ENCODE measurements at places on chromosomes 2 and 18.

DNA sequence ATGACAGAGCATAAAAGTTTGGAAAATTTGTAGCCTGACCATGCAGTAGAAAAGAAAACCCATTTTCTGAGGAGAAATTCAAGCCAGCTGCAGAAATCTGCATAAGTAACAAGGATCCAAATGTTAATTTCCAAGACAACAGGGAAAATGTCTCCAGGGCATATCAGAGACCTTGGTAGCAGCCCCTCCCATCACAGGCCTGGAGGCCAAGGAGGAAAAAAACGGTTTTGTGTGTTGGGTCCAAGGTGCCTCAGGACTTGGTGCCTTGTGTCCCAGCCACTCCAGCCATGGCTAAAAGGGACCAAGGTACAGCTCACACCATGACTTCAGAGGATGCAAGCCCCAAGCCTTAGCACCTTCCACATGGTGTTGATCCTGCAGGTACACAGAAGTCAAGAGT, 324.4 kb downstream of the ETAA1 start:
- DNase-seq = no peak

GRCh38 chr2:47561371-47561770, 158.4 kb downstream of the MSH2 start:
- DNase-seq = no peak

DNA sequence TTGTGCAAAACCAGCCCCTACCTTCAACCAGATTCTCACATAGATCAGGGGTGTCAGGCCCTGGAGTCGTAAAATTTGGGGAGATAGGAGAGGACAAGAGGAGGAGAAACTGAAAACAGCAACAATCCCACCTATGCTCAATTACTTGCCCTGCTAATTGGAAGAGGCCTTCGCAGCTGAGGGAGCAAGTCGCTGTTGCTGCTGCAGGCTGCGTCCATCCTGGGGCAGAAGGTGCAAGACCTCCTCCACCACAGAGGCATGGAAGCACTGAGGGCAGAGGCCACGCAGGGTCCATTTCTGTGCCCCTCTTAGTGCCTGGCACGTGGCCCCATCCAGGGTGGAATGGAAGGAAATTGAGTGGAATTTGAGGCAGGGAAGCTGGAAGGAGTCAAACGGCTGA, 36.5 kb downstream of the CNGA3 start:
- DNase-seq = no peak

DNA sequence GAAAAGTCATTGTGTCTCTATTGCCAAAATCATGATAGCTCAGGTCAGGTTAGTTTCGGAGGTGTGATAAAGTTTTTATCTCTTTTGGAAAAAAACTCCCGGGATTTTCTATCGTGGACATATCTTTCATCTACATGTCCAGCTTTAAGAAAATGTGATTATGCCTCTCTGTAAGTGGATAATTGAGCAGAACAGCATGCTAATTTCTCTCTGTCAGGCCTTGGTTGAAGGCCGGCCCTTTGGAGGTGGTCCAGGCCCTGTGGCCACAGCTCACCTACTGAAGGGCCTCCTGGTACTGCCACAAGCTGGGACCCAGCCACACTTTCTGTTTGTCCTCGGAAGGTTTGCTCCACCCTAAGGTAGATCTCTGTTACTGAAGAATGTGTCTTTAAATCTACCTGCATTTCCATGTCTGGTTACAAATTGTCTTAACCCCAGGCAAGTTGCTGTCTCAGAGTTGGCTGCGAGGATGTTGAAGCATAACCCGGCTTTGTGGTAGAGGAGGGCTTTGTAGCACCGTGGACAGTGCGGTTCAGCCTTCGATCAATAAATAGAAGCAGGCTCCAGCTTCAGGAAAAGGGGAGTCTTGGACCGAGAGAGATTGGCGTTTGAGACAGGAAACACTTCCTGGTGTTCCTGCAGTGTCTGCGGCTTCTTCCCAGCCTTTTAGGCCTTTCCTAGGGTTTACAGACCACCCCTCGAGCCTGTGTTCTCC, 25.5 kb downstream of the TCF7L1 start:
- no peak for DNase-seq

DNA sequence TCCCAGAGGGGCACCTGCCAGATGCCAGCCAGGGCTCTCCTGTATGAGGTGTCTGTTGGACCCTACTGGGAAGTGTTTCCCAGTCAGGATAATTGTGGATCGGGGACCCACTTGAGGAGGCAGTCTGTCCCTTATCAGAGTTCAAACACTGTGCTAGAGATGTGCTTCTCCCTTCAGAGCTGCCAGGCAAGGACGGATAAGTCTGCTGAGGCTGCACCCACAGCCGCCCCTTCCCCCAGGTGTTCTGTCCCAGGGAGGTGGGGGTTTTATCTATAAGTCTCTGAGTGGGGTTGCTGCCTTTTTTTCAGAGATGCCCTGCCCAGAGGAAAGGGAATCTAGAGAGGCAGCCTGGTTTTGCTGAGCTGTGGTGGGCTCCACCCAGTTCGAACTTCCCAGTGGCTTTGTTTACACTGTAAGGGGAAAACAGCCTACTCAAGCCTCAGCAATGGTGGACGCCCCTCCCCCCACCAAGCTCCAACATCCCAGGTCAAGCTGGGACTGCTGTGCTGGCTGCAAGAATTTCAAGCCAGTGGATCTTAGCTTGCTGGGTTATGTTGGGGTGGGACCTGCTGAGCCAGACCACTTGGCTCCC, 324.0 kb upstream of the SETBP1 start:
- DNase-seq = no peak

GRCh38 chr2:25664965-25665307, 8.4 kb downstream of the DTNB start:
- DNase-seq = no peak

- DNase-seq = no peak
These were observed 7.2 kb upstream of the ABCB11 start for GRCh38 chr2:169038338-169038757.

GRCh38 chr2:196544906-196545433, 94.5 kb upstream of the CCDC150 start:
- DNase-seq = no peak

GRCh38 chr2:98548920-98549818, 59.1 kb downstream of the COA5 start:
- no peak for DNase-seq

GRCh38 chr2:45124456-45124855, 115.2 kb upstream of the SIX2 start:
- DNase-seq = no peak

GRCh38 chr2:62180975-62181374, 14.9 kb upstream of the B3GNT2 start:
- no peak for DNase-seq

DNA sequence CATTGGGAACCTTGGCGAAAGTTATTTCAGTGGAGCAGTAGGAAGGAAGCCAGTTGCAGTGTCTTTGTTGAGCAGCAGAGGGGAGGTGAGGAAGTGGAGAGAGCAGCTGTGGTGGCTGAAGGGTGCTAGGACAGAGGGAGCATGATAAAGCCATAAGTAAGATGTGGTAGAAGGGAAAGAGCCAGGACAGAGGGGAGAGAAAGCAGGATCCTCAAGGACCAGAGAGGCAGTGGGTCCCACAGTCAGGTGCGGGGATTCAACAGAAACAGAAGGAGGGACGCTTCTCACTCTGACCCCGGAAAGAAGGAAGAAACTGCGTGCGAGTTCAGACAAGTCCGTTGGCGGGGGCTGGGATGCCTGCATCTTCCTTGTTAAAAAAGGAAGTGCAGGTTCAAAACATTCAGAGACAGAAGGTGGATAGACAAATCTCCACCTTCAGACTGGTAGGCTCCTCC, at the start of gene CXCR2:
Gene CXCR2 (plus strand): TSS at position 403 of the 455 bp plus-strand sequence. CDS start 8,774 bp downstream, outside the sequence.
- DNase-seq = no peak

DNA sequence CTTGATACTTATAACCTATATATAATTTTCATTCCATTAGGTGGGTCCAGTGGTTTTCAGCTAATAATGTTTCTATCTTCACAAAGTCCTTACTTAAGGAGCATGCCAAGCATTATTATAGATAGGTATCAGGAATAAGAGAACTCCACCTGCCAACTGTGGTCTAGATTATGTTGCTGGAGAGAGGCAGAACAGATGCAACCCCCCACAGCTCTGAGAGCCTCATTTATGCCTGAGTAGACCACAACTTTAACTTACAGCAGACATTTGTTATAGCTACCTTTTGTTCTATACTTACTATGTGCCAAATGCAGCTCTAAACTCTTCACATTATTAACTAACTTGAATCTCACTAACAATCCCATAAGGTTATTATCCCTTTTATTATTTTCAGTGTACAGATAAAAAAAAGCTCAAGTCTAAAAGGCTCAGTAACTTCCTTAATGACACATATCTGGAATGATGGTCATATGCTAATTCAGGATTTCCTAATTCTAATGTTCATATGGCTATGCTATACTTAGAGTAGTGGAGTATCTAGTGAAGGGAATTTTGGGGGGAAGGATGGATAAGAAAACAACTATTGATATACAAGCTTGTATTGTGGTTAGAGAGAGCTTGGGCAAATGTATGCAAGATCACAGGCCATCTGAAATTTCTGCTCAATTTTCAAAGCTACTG, 119.1 kb upstream of the RND3 start:
- no peak for DNase-seq

DNA sequence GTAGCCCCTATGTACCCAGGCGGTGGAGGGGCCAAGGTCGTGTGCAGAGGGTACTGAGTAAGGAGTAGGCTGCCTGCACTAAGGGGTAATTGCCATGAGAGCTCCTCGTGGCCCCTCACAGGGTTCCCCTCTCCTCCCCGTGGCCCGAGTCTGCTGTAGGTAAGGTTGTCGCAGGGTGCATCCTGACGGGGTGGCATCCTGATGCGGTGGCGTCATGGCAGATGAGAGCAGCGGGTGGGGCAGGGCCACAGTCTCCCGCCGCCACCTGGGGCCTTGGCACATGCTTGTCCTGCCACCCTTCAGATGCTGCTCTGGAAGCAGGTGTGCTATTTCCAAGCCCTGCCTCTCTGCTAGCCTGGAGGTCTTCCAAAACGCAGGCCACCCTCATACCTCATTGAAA, 89.7 kb downstream of the EIPR1 start:
- no peak for DNase-seq

DNA sequence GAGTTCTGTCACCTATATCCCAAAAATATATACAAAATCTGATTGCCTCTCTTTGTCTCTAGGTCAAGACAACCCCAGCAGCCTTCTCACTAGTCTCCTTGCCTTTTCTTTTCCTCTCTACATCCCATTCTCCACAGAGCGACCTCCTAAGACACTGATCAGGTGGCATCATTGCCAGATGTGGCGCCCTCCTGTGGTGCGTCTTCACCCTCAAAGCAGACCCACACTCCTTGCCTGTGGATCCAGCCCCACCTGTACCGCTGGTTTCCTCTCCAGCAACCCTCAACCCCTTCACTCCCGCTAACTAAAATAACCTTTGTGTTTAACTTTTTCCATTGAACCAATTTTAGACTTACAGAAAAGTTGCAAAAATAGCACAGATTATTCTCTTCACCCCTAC, 273.3 kb downstream of the GLI2 start:
- DNase-seq = peak; percentile 1

GRCh38 chr18:29160170-29160569, 983.2 kb upstream of the CDH2 start:
- DNase-seq = no peak

DNA sequence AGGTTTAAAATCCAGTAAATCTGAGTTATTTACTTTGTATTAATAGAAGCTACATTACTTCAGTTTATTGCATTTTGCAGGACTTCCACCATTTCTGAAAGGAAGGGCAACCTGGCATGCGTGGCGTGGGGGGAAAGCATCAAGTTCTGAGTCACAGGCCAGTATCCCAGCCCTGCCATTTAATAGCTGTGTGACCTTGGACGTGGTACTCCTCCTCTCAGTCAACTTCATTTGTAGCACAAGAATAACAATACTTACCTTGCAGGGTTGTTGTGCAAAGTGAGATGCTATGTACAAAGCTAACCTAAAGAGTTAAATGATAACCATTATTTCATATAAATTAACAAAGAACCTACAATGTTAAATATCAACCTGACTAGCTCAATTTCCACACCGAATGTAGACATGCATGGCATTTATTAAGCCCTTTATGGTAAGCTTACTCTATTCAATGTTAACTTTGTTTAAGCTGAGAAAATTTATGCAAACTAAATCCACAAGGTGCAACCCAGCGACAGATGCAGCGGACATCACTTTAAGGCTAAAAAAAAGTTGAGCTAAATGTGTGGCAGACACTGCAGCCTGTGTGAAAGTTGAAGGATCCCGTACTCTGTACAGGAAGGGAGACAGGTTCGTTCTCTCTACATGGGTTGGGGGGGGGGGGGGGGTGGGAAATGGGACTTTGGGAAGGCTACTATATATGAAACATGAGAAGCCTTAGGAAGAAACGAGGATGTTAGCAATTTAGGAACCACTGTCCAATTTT, 17.2 kb upstream of the STPG4 start:
- no peak for DNase-seq

DNA sequence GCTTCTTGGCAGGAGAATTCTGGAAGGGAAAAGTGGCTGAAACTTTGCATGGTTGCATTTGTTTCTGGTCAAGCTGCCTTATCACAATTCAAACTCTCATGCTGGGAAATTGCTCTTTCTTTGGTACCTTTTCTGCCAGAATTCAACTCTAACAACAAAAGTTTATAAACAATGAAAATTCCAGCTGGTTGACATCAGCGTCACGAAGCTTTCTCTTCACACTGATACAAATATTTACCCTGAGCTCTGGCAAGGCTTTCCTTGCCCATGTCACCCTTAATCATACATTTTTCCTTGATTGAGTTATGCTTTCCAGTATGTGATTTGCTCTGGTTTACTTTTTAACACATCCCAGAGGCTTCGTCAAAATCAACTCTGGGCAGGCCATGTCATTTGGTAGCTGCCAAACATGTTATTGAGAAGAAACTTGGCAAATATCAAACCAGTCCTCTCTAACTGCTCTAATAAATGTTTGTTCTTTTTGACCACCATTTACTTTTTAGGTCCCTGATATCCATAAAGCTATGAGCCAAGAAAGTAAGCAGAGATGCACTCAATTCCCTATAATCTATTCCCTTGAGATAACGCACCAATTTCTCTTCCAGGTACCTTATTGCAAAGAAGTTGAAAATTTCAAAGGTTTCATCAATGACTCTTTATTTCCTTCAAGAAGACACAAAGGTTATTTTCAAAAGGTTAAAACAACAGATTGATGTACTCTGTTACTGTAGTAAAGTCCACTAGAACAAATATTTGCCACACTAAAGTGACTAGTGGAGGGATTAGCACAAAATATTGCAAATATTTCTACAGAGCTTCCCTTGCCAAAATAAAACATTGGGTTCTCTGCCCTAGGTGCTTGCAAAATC, 1241.1 kb upstream of the ZEB2 start:
- no peak for DNase-seq

DNA sequence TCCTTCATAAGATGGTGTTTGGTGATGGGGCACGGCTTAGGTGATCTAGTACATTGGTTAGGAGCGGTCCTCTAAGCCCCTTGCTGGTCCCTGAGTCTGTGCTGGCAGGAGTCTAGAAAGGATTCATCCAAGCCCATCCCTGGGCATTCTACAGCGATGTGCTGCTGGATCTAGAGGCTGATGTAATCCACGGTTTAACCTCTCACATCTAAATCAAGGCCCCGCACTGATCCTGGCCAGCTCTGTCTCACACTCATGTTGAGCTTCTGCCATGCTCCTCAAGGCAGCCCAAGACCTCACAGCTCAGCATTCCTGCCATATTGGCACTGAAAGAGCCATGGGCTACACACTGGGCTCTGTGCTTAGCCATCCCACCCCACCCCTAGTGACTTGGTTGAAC, 664.8 kb downstream of the STK39 start:
- no peak for DNase-seq
